ENCODE measurements at places on chromosomes 11 and 22.

DNA sequence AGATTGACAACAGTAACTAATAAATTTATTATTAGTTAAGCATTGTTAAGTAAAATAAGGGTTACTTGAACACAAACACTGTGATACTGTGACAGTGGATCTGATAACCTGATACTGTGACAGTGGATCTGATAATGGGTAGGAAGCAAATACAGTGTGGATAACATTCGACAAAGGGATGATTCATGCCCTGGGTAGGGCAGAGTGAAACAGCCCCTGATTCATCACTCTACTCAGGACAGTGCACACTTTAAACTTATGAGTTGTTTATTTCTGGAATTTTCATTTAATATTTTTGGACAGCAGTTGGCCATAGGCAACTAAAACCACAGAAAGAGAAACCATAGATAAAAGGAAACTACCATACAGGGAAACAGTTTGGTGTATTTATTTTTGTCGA is 60.8 kb upstream of the CTSC start:
- no peak for DNase-seq

DNA sequence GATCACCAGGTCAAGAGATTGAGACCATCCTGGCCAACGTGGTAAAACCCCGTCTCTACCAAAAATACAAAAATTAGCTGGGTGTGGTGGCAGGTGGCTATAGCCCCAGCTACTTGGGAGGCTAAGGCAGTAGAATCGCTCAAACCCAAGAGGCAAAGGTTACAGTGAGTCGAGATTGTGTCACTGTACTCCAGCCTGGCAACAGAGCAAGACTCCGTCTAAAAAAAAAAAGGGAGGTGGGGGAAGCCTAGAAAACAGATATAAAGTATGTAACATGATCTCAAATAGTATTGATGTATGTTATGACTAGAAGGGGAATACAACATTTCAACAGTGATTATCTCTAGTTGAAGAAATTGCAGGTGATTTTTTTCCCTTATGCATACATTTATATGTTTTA is 61.4 kb downstream of the SLC1A2 start:
- DNase-seq, result no peak

DNA sequence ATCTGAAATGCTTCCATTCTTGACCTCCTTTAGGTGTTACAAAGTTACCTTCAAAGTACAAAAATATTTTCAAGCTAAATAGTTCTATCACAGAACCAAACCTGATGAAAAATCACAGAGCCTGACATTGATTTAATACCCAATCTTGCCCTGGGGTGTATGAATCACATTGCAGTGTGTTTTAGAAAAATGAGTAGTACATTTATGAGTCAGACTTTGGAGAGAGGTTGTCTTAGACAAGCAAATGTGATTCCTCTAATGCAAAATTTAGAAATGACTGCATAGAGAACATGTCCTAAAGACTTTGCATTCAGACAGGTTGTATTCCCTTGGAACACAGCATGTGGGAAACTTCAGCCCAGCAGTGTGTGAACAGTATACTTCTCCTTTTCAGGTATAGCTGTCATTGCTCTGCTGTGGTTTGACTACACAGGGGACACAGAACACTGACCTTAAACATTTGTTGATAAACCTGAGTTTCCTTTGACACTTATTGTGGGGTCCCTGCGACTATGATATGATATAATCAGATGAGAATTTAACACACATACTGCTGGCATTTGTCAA is 972.1 kb downstream of the JRKL start:
- no peak for DNase-seq

DNA sequence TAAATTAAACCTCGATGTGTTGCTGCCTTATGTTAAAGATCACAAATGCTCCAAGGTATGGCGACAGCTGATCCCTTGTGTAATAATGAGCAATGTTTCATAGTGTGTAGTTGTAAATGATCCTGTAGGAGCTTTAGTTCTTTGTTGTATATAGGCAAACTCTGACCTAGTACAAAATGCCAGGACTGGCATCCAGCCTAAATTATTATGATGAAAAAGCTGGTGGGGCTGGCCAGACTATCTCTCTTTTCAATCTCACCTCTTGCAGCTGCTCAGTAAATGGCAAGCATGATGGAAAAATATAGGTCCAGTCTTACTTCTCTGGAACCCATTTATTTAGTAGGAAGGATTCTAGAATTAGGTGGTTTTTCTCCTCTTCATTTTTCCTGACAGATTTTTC is 345.1 kb upstream of the C11orf87 start:
- no peak for DNase-seq

GRCh38 chr11:89495951-89496350 is 4.8 kb upstream of the NOX4 start:
- DNase-seq, result no peak

- no peak for DNase-seq
These were observed 54.3 kb downstream of the RTL6 start for GRCh38 chr22:44443641-44444235.

DNA sequence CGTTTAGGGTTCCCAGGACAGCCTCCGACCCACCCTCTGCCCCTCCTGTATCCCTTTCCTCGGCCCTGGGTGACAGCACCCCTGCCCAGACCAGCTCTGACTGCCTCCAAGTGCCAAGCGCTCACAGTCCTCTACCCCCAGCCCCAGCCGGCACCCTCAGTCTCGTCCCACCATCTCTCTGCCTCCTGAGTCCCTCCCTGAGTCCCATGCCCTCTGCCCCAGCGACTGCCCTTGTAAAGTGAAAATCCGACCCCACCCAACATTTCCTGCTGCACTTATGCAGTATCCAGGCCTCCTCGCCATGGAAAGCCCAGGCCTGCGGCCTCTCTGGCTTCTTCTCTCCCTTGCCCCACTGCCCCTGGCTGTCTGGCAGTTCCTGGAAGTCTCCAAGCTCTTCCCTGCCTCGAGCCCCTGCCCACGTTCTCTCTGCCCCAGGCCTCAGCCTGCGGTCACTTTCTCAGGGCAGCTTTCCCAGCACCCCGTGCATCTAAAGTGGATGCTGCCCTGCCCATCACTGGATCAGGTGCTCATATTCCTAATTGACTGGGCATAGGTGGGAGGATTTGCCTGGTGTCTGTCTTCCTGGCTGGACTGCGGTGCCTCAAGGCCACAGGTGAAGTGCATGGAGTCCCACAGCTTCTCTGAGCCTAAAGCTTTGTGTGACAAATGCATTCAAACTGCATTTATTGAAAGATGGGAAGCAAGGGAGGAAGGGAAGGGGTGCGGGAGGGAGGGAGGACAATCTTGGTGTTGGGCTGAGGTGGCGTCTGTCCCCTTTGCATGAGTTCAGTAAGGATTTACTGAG is 17.7 kb upstream of the IL2RB start:
- no peak for DNase-seq

DNA sequence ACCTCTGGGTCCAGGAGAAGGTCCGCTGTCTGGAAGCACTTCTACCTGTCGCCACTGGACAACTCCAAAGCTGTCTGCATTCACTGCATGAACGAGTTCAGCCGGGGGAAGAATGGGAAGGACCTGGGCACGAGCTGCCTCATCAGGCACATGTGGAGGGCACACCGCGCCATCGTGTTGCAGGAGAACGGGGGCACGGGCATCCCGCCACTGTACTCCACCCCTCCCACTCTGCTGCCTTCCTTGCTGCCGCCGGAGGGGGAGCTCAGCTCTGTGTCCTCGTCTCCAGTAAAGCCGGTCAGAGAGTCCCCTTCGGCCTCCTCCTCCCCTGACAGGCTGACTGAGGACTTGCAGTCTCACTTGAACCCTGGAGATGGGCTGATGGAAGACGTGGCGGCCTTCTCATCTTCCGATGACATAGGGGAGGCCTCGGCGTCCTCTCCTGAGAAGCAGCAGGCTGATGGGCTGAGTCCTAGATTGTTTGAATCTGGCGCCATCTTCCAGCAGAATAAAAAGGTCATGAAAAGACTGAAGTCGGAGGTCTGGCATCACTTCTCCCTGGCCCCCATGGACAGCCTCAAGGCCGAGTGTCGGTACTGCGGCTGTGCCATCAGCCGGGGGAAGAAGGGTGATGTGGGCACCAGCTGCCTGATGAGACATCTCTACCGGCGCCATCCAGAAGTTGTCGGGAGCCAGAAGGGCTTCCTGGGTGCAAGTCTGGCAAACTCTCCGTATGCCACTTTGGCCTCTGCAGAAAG is 31.0 kb downstream of the ZBED4 start:
- DNase-seq, result no peak

GRCh38 chr22:42696331-42696967 is 24.2 kb downstream of the A4GALT start:
- DNase-seq, result no peak

DNA sequence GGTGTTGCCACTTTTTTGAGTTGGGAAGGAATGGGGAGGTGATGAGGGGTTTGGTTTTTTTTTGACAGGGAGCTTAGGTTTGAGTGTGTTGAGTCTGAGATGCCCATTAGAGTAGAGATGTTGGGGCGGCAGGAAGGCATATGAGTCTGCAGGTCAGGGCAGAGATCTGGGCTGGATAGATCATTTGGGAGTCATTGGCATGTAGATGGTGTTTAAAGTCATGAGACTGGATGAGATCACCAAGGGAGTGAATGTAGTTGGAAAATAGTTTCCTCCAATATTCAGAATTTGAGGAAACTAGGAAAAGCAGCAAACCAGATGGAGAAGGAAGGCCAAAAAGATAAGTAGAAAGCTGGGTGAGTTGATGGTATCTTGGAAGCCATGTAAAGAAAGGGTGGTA is 2.1 kb upstream of the ANAPC15 start:
- no peak for DNase-seq

GRCh38 chr22:38397189-38398085 is 57.6 kb downstream of the KCNJ4 start:
- no peak for DNase-seq

- DNase-seq, result peak; percentile 76
These were observed 87.8 kb upstream of the VPREB1 start for GRCh38 chr22:22156716-22157347.

DNA sequence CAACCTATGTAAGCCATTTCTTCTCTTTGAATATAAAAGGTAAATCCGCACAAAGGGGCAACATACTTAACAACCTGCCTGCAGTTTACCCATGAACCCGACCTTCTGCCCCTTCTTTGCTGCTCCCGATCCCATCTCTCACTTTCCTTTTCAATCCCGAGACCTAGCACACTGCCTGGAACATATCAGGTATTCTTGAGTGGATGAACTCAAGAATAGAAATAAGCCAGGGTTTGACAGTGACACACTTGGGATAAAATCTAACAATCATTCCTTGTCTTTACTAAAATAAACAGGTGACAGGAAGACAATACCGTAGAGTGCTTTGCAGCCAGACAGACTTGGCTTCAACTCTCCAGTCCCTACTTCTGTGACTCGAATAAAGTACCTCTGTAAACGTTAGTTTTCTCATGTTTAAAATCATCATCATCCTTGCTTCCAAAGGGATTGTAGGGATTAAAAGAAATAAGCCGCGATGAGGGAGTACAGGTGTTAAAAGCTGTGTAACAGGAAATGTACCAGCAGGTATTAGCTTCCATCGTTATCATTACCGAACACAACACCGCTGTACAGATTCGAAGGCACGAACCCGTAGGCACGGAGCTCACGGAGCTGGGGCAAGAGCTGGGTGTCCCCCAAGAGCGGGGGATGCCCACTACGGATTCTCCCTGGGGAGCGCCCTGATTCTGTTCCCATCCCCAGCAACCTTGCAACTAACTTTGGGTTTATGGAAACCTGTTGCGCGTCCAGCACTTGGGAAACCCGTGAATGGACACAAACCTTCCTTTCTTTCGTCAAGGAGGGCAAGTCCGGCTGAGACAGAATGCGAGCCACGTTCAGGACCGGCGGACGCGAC is 720 bp downstream of the UFD1 start:
- no peak for DNase-seq

DNA sequence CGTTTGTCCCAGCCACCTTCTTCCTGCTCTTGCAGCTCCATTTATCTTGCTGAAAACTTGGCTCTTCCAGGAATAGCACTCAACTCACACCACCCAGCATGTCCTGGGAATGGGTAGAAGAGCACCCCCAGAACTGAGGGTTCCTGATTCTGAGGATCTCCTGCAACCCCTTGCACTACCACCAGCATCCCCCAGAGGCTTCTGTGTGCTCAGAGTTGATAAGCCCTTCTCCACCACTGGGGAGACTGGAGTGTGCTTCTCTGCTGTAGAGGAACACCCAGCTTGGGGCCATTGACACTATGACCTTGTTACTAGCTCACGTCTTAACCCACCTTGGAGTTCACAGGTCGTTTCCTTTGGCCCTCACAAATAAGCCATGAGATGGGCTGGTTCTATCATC is 121.0 kb downstream of the GRIK4 start:
- no peak for DNase-seq

DNA sequence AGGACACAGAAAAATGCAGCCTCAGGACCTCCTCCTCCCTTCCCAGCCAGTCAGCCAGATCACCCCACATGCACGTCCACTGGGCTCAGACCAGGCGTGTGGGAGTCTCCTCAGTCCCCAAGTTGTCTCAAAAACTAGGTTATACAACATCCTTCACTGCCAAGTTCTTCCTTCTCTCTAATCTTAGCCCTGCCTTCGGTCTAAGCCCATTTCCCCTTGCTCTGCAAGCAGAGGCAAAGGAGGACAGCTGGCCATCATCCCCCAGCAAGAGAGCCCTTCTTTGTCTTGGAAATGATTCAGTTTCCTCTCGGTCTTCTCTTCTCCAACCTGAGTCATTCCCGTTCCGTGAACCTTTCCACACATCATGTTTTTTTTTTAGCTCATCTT is 14.0 kb upstream of the NRGN start:
- DNase-seq, result no peak

DNA sequence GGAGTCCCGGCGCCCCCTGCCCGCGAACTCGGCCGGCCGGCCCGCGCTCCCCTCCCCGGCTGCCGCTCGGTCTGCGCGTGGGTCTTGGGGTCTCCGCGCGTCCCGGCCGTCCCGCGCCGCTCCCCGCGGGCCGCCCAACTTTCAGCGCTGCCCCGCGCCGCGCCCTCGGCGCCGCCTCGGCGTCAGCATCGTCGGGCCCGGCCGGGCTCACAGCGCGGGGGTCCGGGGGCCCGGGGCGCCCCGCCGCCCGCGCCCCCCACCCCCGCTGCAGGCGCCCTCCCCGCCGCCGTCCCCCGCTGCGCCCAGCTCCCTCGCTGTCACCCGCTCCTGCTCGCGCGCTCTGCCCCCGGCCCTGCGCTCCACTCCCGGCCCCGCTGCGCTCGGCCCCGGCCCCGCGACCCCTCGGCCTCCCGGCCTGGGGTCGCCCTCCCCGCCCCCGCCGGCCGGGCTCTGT is at the start of gene KCNJ4:
Gene KCNJ4, minus strand, starts transcription at position 124 of the 454 bp plus-strand sequence. CDS start 27,067 bp downstream, outside the sequence.
- DNase-seq, result no peak

DNA sequence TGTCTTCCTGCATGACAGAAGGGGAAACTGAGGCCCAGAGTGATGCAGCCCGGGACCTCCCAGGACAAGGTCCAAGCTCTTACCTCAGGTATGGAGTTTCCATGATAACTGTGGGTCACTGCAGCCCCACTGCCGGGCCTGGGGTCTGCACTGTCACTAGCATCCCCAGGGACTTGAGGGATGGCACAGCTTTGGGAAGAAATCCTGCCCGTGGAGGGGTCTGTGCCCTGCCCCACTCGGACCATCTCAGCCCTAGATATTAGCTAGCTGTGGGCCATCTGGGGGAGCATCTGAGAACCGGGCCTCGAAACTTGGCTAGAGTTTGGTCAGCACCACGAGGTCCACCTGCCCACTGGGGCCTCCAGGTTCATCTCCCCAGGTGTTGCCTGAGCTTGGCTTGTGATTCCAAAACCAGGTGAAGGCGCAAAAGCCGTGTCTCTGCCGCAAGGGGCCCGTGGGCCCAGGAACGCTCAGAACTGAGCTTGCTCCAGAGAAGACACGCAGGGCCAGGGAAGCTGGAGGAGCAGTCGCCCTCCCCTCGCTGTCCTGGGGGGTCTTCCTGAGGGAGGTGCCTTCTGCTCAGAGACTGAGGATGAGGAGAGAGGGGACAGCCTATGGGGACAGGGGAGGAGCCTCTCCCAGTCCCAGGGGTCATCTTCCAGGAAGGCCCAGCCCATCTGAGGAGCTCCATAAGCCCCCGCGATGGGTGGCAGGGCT is 4.8 kb downstream of the LINC01488 start:
- DNase-seq, result no peak

All from COR-L47 (cell line).